ENCODE measurements at places on chromosomes 1 and 21.

DNA sequence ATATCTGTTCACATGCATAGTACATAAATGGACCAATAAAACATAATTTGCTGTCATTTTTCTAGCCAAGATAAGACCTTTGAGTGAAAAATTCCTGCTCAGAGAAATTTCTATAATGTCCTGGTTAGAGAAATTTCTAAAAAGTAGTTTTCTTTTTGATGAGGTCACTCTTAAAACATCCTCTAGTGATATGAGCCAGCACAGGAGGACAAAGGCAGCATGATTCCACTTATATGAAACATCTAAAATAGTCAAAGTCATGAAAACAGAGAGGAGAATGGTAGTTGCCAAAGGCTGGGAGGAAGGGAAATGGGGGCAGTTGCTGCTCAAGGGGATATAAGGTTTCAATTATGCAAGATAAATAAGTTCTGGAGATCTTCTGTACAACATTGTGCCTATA lies 239.4 kb downstream of the BACH1 start:
- no peak for DNase-seq

- peak; percentile 74 for DNase-seq
Measured at GRCh38 chr1:110339407-110340206, 430 bp downstream of the RBM15 start.

GRCh38 chr1:240860023-240860422 lies 248.1 kb upstream of the GREM2 start:
- DNase-seq = no peak

DNA sequence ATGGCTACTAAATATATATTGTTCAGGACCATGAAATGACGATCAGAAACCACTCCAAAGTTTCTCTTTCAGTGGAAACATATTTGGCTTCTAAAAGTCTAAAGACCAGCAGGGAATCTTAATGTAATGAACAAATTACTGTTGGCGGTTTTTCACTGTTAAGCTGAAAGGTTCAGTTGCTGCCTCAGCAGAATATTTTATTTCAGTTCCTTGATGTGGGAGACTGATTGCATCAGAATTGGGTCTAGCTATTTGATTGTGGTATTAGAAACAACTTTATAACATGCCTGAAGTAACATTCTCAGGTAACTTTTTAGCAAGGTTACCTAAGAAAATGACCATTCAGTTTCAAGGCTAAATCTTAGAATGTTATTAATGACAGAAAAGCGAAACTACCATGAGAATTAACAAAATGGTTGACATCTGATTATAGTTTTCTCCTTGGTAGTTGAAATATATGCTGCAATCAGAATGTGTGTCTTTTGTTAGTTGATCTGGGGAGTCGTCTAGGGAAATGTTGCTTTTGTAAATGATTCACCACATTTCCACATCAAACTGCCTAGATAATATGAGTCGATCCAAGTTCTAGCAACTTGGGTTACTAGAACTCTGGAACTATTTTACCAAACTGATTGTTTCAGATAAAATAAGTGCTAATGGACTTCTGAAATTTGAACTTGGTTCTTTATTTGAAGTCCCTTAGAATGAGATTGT lies 200.4 kb downstream of the HMCN1 start:
- no peak for DNase-seq

GRCh38 chr21:36756527-36756926 lies 57.6 kb downstream of the SIM2 start:
- DNase-seq = peak; percentile 23

GRCh38 chr1:243261390-243261789 lies 5.5 kb downstream of the SDCCAG8 start:
- DNase-seq = no peak

GRCh38 chr1:39979654-39980053 lies 24.7 kb downstream of the MFSD2A start:
- no peak for DNase-seq

- DNase-seq = peak; percentile 86
Measured at GRCh38 chr1:109769330-109770078, 5.8 kb upstream of the EPS8L3 start.

DNA sequence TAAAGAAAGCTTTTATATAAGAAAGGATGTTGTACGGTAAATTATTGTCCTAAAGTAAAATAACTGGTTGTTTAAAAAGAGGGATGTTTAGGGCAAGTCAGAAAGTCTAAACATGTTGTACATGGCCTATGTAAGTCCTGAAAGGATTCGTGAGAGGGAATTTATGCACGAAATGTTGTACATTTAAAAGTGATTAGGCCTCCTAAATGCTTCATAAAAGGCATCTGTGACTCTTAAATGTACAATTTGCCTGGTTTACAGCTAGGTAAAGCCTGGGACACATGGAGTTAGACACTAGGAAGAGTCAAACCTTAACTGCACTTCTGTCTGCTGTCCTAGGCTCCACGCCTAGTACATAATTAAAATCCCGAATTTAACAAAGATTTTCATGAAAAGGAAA lies 9.7 kb downstream of the KRTAP13-3 start:
- no peak for DNase-seq

DNA sequence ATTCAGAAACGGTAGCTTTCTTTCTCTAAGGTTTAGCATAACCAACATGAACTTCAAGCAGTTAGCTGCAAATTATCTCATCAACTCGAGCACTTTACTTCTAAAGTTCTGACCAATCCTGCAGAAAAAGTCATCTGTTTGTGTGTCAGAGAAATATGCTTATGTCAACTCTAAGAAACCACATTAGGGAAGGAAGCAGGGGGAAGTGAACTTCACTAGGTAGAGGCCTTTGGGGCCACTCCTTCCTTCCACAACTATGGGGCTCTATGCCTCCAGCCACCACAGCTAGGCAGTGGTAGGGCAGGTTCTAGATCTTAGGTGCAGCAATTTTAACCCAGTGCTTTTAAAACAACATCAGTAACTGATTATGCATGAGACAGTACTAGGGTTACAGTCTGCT lies 375.9 kb downstream of the DSCAM start:
- no peak for DNase-seq

DNA sequence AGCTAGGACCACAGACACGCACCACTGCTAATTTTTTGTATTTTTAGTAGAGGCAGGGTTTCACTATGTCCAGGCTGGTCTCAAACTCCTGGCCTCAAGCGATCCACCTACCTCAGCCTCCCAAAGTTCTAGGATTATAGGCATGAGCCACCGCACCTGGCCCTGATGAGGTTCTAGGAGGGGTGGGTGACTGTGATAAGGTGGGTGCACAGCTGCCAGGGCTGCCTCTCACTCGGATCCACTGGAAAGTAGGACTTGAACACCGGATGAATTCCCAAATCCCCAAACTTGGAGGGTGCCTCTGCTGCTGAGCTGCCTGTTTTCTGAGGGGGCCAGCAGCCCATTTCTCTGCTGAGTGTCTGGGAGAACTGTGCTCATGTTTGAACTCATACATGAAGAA lies 68.2 kb upstream of the PARP1 start:
- no peak for DNase-seq

GRCh38 chr1:79362470-79362869 lies 355.9 kb upstream of the ADGRL4 start:
- no peak for DNase-seq

- DNase-seq = no peak
Measured at GRCh38 chr21:34061983-34062382, 11.4 kb upstream of the MRPS6 start.

GRCh38 chr1:98490099-98490498 lies 171.4 kb upstream of the SNX7 start:
- no peak for DNase-seq

DNA sequence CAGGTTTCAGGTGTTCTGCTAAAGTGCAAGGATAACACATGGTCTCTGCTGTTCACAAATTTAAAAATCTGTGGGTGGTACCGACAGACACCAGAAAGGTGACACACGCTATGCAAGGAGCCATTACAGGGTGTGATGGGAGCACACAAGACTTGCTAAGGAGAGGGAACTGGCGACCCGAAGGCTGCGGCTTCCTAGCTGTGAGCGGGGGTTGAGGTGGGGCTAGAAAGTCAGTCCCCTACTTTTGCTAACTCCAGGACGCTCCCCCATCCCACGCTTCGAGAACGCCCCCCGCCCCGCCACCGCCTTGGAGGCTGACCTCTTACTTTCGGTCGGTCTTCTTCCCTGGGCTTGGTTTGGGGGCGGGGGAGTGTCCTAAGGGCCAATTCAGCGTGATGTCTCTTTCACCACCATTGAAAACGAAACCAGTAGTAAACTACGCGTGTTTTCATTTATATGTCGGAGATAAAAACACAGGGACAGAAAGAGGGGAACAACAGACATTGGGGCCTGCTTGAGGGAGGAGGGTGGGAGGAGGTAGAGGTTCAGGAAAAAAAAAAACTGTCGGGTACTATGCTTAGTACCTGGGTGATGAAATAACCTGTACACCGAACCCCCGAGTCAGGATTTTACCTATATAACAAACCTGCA lies 1.1 kb downstream of the CKS1B start:
- peak; percentile 71 for DNase-seq

GRCh38 chr1:235160383-235160956 lies 580 bp downstream of the RBM34 start:
- no peak for DNase-seq

GRCh38 chr1:26277261-26277661 lies 2.6 kb upstream of the SH3BGRL3 start:
- no peak for DNase-seq

- DNase-seq = no peak
Measured at GRCh38 chr1:108089477-108089876, 110.7 kb downstream of the SLC25A24 start.

- DNase-seq = no peak
Measured at GRCh38 chr1:89951766-89952604, 42.9 kb upstream of the ZNF326 start.
